ENCODE measurements at places on chromosomes 3 and 15. TPM values are rescaled to one million over a fixed set of nuclear protein-coding genes. Genes with fewer than 3 reads are reported as not detected.

- peaks cover 3% of the 10 kb centered on the region for H3K36me3 ChIP-seq
- H3K27ac ChIP-seq, result no peak overlapping the region
- H3K27me3 ChIP-seq, result no peaks in the 10 kb centered on the region
- H3K4me3 ChIP-seq, result no peak overlapping the region
Measured at GRCh38 chr3:36489679-36490425, 109.5 kb downstream of the STAC start.

GRCh38 chr3:177597311-177598096 is 400.2 kb upstream of the TBL1XR1 start:
- no peak overlapping the region for H3K4me3 ChIP-seq
- H3K4me1 ChIP-seq, result peaks cover 42% of the 10 kb centered on the region
- no peaks in the 10 kb centered on the region for H3K36me3 ChIP-seq

DNA sequence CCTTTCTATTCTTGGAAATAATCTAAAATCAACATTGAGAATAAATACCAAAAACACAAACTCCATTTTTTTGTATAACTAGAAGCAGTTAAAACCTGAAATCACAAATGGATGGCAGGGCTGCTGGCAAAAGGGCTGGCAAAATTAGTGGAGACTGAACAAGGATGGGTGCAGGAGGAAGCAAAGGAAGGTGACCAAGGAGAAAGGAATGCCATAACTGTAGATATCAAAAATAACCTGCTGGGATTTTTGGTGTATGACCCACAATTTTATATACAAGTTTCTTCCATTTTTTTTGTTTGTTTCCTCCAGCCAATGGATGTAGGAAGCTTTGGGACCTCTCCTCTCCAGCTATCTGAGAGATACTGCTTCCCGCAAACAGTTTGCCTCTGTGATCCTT is 12.7 kb downstream of the CFAP44 start:
- no peaks in the 10 kb centered on the region for H3K36me3 ChIP-seq
- no peaks in the 10 kb centered on the region for H3K27me3 ChIP-seq
- H3K27ac ChIP-seq, result no peak overlapping the region
- H3K4me3 ChIP-seq, result no peak overlapping the region
- no peak for DNase-seq

DNA sequence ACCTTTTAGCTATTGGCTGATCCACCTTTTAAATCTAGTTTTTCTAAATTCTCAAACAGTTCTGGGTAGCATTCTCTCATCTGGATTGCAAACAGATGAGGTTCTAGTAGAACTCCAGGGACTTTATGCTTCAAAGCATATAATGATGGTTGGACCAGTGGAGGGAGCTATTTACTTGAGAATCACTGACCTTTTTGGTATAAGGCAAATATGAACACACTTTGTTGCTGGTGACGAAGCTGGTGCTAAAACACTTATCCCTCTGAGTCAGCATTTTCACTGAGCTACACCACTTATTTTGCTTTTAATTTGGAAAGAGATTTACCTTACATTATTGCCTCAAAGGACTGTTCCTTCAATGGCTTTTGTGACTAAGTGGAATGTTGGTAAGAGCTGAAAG is 58.6 kb upstream of the SLITRK3 start:
- H3K27me3 ChIP-seq, result no peaks in the 10 kb centered on the region
- no peak for DNase-seq
- H3K4me1 ChIP-seq, result no peaks in the 10 kb centered on the region
- no peaks in the 10 kb centered on the region for H3K36me3 ChIP-seq

Gene CAMKV
- not detected for total RNA-seq

Gene COPB2
- total RNA-seq, result 113 TPM

DNA sequence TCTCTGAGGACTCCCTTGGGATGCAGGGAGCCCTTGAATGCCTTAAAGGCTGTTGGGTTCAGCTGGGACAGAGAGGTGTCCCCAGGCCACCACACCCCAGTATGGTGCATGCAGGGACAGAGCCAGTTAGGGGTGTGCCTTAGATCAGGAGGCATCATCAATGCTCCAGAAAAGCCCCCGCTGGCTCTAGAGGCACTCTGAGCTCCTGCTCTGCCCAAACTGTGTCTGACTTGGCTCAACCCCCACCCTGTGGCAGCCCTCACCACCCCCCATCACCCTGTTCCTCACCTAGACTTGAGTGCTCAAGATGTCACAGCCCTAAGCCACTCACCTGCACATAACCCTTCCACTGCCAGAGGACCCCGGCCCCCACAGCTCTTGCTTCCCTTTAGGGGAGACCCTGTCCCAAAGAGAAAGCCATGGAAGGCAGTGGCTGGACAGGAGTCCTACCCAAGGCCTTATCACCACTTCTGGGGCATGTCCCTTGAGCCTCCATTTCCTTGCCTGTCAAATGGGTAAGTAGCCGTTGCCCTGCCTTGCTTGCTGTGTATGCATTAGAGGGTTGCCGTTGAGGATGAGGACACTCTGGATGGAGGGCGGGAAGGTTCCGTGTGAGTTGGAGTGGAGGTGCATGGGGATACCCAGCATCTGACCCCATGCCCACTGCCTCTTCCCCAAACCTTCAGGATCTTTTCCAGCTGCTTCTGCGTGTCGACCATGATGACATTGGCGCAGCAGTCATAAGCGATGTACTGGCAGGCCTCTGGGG is 41.4 kb downstream of the ACSBG1 start:
- H3K36me3 ChIP-seq, result no peaks in the 10 kb centered on the region
- no peaks in the 10 kb centered on the region for H3K4me1 ChIP-seq
- no peak for DNase-seq
- H3K27ac ChIP-seq, result no peak overlapping the region
- no peak overlapping the region for H3K4me3 ChIP-seq

- H3K36me3 ChIP-seq, result no peaks in the 10 kb centered on the region
- no peaks in the 10 kb centered on the region for H3K27me3 ChIP-seq
- H3K4me1 ChIP-seq, result no peaks in the 10 kb centered on the region
- H3K4me3 ChIP-seq, result no peak overlapping the region
- no peak overlapping the region for H3K27ac ChIP-seq
Measured at GRCh38 chr3:7209098-7209497, 348.2 kb downstream of the GRM7 start.

Gene PLSCR2
- not detected for total RNA-seq

DNA sequence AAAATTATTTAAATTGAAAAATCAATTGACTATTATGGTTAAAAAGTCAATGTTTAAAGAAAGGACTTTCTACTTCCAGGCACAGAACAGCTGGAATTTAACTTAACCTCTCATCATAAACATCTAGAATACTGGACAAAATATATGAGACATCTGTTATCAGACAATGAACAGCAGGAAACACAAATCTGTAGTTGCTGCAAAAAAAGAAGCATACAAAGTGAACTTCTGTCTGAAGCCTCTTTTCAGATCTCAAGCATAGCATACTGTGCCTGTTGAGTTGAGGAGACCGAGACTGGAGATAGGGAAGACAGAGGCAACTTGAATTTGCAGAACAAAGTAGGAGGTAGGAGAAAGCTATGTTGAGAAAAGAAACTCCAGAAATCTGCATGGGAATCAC is 140.0 kb upstream of the CBLB start:
- H3K27me3 ChIP-seq, result no peaks in the 10 kb centered on the region
- H3K36me3 ChIP-seq, result no peaks in the 10 kb centered on the region
- no peak overlapping the region for H3K4me3 ChIP-seq
- no peaks in the 10 kb centered on the region for H3K4me1 ChIP-seq
- no peak for DNase-seq

Gene CCR9
- not detected for total RNA-seq

DNA sequence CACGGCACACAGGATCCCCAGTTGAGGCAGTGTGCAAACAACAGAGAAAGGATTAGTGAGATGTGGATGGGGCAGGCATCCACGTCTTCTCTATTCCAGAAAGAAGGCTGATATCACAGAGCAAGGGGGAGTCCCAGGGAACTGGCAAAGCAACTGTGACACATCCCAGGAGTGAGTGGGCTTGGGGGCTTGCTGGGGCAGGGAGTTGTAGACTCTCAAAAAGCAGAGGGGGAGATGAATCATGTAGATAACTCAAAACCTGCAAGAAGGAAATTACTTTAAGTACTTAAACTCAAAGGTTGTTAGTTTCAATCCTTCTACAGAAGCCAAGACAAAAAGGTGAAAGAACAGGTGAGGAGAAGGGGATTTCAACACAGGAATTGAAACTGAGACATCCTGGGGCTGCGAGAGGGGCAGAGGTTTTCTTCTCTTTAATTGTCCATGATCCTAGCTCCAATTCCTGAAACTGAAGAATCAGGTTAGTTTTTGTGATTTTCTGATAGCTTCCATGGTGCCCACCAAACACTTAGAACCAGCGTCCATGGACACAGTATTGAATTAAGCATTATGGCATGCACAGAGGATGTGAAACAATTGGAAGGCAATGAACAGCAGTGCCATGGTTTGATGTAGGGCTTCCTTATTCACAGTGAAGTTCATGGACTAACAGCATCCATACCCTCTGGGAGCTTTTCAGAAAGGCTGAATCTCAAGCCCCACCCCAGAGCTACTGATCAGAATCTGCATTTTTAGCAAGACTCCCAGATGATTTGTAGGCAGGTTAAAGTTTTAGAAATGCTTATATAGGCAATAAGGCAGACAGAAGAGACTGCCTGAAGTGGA is 52.0 kb downstream of the CCR3 start:
- no peaks in the 10 kb centered on the region for H3K27me3 ChIP-seq
- H3K4me1 ChIP-seq, result no peaks in the 10 kb centered on the region
- no peaks in the 10 kb centered on the region for H3K36me3 ChIP-seq
- no peak for DNase-seq
- no peak overlapping the region for H3K27ac ChIP-seq

- peaks cover 27% of the 10 kb centered on the region for H3K4me1 ChIP-seq
- H3K4me3 ChIP-seq, result no peak overlapping the region
- peaks cover 81% of the 10 kb centered on the region for H3K36me3 ChIP-seq
- no peak for DNase-seq
- H3K27ac ChIP-seq, result peak overlapping the region; percentile 54
Measured at GRCh38 chr3:111917300-111917699, 58.2 kb downstream of the PHLDB2 start.

DNA sequence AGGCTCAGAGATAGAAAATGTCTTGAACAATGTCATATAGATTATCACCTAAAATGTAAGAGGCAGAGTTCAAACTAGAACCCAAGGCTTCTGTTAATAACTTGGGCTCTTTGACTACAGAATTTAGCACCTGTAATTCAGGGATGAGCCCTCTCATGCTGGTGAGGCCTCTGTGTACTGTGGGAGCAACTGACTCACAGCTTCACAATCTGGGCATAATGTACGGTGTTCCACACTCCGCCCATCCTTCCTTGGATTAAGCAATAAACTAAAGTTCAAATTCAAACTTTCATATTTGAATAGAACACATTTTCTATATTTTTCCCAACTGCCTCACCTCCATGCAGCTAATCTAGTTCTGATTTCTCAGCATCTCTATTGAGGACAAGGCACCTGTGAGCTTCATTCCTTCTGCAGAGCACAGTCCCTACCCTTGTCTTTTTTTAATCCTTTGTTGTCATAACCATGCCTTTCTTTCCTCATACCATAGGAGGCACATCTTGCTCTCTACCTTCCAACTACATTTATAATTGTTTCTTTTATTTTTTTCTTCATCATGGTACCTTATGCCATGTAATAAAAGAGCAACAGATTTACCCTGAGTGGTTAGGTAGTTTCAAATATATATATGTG is 392.1 kb downstream of the NLGN1 start:
- no peak overlapping the region for H3K27ac ChIP-seq
- H3K36me3 ChIP-seq, result no peaks in the 10 kb centered on the region
- H3K4me3 ChIP-seq, result no peak overlapping the region
- no peak for DNase-seq
- H3K27me3 ChIP-seq, result no peaks in the 10 kb centered on the region

- no peaks in the 10 kb centered on the region for H3K27me3 ChIP-seq
- H3K4me3 ChIP-seq, result no peak overlapping the region
- H3K27ac ChIP-seq, result no peak overlapping the region
- peaks cover 6% of the 10 kb centered on the region for H3K4me1 ChIP-seq
Measured at GRCh38 chr3:169244119-169244864, 419.2 kb downstream of the MECOM start.

DNA sequence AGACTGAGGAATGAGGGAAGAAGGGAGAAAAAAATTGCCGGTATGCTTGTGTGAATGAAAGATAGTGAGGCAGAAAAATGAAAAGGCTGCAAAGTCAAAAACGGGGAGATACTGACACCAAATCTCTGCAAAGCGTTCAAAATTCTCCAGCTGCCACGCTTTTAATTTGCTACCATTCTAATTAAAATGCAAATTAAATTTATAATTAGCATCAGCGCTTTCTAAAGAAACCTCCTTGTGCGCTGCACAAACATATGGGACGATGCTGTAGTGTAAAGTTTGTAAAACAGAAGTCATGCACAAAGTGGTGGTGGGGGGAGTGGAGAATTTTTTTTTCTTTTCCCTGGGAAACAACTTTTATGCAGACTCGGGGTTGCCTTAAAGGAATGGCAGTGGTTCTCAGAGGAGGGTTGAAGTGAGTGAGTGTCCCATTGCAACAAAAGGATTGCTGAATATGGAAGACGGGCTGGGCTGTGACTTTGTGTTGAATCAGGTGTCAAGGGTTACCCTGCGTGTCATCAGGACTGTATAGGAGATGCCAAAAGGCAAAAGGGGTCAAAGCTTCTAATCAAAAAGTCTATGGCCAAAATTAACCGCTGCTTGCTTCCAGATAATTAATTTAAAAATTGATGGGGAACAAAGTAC is 472.2 kb downstream of the NR2F2 start:
- no peaks in the 10 kb centered on the region for H3K4me1 ChIP-seq
- H3K36me3 ChIP-seq, result no peaks in the 10 kb centered on the region
- no peaks in the 10 kb centered on the region for H3K27me3 ChIP-seq
- DNase-seq, result no peak
- no peak overlapping the region for H3K27ac ChIP-seq

DNA sequence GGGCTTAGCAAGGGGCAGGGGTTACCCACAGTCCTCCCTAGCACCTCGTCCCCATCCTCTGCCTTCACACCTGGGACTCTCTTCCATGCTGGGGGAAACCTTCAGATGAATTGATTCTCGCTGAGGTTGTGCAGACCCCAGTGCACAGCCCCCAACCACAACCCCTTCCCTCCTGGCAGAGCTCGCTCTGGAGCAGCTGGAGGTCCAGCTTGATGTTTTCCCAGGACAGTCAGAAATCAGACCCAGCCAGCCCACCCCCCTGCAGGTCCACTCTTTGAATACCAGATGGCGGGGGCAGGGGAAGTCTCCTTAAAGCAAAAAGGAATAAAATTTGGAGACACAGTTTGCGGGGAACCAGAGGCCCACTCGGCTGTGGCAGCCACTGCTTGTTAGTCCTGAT is 234.4 kb downstream of the XXYLT1 start:
- DNase-seq, result no peak
- H3K27me3 ChIP-seq, result no peaks in the 10 kb centered on the region
- no peak overlapping the region for H3K4me3 ChIP-seq
- H3K27ac ChIP-seq, result no peak overlapping the region

Gene NPAP1
- not detected for total RNA-seq

Data from SJSA1 (cell line).